Stimulated activated CD8-positive, alpha-beta memory T cell treated with anti-CD3 and anti-CD28 coated beads, Interleukin-7, amount 100 ng/mL, for 1 hour (primary cell): ENCODE measurements at places on chromosomes 6 and 20.

GRCh38 chr6:139249395-139249794 is 42.4 kb downstream of the TXLNB start:
- no peak for DNase-seq

DNA sequence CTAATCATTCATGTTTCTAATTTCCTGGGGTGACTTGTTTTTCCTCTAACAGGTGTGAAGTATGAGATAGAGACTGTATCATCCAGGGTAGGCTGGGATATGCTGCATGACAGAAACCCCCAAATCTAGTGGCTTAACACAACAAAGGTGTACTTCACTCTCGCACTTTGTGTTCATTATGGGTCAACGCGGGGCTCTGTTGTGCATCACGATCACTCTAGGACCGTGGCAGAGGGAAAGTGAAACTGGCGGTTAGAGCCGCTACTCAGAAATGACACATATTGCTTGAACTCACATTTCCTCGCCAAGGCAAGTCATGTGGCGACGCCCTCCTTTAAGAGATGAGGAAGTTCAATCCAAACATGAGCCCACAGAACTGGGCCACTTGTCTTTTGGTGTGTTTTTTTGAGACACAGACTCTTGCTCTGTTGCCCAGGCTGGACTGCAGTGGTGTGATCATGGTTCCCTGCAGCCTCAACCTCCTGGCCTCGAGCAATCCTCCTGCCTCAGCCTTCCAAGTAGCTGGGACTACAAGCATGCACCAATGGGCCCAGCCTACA is 41.3 kb downstream of the PCNA start:
- DNase-seq: peak; percentile 39

DNA sequence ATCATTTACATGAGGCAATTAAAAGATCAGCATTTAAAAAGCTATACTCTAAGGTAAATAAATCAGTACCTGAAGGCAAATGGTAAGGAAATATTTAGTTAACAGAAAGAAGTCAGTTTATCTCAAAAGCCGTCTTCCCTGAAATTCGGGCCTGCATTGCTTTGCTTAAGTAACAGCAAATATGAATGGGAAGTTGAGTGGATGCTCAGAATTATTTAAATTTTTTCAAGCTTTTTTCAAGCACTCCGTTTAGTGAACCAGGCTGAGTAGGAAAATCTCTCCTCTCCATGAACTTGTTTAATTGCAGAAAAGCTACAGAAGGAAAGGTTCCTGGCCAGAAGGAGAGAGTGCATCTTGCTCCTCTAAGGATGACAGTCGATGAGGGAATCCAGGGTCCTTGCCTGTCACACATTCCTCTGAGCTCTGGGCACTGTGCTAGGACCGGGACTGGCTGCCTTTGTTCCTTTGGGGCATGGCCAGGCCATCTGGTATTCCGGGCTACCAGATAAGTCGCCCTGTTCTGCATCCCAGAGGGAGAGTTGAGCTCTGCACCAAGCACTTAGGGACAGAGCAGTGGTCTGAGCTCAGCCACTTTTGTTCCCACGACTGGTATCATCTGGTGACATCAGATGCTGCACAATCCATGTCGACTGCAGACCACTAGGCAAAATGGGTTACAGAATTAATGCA is 77.6 kb downstream of the RIN2 start:
- DNase-seq: no peak

DNA sequence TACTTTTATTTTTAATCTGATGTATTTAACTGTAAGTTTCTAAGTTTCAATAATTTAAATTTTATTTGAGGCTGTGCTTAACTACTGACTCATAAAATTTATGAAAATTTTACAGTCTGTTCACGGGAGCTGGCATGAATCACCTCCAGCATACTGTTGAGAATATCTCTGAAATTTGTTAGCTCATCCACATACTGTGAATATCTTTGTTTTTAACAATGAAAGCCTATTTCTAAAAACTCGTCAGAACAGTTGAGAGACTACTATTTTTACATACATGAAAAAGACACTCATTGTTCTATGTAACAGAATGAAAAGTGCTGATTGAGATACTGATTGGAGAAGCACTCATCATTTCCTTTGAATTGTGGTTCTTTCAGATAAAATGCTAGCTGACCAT is 749.3 kb downstream of the TENT5A start:
- no peak for DNase-seq

DNA sequence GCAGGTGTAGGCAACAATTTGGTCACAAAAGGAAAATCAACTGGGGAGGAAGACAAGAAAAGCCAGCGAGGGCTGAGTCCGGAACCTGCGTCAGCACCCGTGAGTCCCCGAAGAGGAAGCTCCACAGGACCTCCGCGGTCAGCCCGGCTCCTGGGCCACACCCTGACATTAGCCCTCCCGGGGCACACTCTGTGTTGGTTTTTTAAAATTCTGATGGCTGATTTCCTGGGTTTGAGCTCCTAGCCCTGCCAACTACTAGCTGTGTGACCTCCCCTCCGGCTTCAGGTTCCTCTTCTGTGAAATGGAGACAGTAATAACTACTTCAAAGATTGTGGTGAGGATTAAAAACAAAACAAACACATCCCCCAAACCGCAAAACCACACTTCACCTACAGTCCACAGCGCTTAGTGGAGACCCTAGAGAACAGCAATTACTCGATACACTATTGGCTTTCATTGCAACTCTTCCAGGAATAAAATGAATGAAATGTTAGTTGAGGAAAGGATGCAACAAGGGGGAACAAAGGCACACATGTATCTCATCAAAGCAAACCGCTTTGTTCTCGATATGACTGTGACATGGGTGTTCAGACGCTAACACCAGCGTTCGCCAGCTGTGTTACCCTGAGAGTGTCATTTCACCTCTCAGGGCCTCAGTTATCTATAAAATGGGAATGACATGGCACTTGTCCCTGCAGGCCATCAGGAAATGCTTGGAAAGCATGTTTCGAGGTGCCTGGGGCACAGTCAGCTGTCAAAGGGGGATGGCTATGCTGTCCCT is 985 bp downstream of the ZBP1 start:
- peak; percentile 31 for DNase-seq

DNA sequence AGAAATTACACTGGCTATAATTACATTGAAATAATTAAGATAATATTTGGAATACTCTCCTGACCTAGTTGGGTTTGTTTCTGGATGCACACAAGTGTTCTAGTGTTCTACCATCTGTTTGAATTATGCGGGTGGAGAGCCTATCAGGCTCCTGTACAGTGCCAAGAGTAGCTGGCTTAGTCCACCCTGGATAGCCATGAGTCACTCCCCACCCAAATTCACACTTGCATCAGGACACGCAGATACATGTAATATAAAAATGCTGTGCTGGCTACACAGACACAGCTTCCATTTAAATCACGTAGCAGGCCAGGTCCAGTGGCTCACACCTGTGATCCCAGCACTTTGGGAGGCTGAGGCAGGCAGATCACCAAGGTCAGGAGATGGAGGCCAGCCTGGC is 686.2 kb upstream of the SLC35B3 start:
- DNase-seq: no peak

DNA sequence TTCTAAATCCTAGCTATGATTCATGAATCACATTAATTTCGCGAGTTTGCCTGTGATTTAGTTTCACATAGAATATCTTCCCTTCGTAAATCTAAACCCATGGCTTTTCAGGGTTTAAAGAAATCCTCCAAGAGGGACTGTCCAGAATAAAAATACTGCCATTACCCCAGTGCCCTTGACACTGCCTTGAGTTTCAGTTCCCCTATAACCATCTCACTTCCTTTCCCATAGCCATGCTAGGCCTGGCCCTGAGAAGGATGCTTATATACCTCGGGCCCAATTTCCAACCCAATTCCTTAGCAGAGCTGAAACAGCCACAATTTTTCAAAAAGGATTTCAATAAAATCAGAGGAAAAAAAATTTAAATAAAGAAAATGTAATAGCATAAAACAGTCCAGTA is 697.3 kb downstream of the FRK start:
- no peak for DNase-seq

GRCh38 chr6:56756791-56757587 is 114.3 kb upstream of the DST start:
- no peak for DNase-seq

DNA sequence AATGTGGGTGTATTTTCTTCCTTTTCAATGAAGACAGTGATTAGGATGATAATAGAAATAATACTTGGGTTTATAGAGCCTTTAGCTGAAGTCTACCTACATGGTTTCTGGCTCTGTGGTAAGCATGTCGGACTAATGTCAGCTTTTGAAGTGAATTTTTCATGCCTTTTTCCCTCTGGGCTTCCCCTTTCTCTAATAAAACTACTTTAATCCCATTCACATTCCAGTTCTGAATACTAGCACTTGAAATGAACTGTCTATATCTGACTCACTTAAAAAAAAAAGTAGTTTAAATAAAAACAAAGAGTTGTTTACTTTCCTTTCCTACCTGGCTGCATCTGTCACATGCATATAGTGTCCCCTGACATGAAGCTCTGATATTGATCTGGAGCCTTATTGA is 545.9 kb upstream of the FLRT3 start:
- DNase-seq: no peak

- DNase-seq: no peak
Observed at GRCh38 chr20:1323830-1324597, 4.9 kb downstream of the SDCBP2 start.

DNA sequence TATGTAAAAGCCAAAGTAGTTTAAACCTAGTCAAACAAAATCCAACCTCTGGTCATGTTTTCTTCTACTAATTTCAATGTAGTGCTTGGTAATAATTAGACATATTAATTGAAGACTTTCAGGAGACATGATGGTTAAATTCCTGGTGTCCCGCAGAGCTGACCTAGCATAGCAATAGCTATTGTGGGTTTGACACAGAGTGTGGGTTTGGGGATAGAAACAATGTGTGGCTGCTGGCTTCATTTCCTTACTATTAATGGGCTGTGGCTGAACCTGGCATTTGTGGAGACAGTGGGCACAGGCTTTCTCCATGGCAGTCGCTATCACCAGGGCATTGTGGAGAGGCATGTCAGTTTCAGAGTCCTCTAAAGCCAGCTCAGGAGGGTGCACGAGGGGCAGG is 54.1 kb upstream of the GGTLC1 start:
- no peak for DNase-seq
